Left ventricle myocardium inferior (tissue), 1 donor: ENCODE measurements at places on chromosomes 5 and 9.

GRCh38 chr5:33146881-33147280 lies 293.9 kb upstream of the TARS1 start:
- DNase-seq, result no peak

DNA sequence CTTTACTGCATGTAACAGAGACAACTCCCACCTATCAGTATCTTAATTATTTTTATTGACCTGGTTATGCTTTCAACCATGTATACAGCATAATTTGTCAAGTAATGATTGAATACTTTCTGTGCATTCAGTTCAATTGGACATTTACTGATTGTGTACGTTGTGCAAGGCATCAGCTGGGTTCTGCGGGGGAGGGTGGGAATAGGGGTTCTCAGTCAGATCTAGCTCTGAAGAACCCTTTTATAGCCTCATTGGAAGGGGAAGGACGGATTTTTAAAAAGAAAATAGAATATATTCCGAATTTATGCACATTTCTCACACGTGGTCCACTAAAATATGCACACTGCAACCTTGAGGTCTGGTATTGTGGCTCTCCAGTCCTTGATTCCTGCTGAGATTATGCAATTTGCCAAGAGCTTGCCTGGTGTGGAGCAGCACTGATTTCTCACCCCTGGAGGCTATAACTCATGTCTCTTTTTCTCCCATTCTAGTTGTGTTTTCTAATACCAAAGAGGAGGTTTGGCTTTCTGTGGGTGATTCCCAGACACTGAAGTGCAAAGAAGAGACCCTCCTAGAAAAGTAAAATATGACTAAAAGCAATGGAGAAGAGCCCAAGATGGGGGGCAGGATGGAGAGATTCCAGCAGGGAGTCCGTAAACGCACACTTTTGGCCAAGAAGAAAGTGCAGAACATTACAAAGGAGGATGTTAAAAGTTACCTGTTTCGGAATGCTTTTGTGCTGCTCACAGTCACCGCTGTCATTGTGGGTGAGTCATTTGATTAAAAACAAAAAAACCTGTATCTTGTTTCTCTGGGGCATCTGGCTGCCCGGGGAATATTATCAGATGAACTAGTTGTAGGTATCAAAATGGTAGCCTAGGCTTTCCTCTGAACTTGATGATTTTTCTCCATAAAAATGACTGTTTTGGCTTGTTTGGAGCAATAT lies 1.7 kb downstream of the SLC1A3 start:
- no peak for DNase-seq

DNA sequence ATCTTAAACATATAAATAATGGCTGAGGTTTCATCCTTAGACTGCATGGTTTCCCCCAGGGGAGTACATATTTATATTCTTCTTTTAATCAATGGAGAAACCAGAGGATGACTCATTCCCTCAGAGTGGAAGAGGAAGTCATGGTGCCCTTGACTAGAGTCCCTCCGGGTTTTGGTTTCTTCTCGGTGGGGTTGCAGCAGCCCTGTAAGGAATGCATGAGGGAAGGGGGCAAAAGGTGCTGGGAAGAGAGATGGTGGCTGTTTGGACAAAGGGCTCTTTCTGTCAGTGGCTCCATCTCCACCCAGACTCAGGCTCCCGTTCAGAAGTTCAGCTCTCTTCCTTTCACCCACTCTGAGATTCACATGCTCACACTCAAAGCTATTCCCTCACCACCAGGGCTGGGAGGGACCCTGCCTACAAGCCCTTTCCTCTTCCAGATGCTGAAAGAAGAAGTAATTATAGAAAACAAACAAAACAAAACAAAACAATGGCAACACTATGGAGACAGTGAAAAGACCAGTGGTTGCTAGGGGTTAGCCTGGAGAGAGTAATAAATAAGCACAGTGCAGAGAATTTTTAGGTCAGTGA lies 129.8 kb upstream of the IL12B start:
- no peak for DNase-seq

DNA sequence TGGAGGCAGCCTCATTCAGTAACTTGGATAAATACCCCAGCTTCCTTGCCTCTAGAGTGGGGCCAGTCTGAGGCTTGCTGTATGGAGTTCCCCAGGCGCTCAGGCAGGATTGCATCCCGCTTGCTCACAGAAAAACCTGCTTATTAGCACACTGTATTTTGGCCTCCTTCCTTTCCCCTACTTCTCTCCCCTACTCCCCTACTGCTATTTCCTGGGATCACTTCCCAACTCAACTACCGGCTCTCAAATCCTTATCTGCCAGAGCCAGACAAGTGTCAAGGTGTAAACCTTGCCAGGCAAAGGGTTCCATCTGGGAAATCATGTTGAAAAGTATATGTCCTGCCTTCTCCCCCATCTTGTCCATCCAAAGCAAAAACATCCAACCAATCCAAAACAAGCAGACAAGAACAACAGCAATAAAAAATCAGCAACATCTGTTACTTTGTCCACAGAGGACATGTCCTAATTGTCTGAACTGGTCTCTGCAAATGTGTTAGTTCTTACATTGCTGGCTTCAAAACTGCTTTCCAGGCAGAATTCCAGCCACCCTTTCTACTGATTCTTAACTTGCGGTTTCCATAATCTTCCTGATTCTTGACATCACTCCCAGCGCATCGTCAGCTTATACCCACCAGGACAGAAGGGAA lies 164.1 kb upstream of the SEMA6A start:
- DNase-seq, result no peak

DNA sequence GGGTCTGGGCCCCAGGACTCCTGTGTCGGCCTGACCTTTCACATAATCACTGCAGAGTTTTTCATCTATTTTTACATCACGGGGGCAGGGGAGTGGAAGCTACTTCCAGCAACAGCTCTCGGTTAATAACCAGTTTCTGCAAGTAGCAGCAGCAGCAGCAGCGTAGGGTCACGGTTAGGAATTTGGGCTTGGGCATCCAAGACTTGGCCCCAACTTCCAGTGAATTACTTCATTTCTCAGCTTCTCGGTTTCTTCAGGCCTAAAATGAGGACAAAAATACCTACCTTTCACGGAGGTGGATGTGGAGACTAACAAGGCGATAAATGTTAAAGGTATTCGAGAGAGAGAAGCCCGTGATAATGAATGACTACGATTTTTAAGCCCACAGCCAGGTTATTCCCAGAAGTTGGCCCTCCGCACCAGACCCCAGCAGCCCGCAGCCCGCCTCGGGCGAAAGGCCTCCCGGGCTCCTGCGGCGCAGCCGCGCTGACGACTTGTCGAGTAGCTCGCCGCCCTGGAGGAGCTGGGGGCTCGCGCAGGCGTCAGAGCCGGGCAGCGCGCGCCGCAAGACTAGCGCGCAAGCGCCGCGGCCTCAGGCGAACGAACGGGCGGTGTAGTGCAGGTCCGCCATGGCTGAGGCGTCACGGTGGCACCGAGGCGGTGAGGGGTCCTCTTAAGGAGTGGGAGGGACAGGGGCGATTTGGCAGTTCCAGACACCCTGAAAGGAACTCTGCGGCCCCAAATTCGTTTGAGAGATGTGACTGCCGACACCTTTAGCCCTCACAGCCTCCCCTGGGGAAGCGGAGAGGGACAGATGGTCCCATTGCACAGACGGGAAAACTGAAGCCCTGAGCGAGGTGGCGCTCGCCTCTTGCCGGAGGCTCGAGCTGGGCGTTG lies at the start of gene PKD2L2:
PKD2L2 (plus strand) TSS at position 595 of the 897 bp plus-strand sequence; CDS start at position 630, 35 bp downstream.
- DNase-seq, result peak; percentile 88

- DNase-seq, result no peak
Measured at GRCh38 chr5:32668552-32668951, 42.6 kb upstream of the NPR3 start.

DNA sequence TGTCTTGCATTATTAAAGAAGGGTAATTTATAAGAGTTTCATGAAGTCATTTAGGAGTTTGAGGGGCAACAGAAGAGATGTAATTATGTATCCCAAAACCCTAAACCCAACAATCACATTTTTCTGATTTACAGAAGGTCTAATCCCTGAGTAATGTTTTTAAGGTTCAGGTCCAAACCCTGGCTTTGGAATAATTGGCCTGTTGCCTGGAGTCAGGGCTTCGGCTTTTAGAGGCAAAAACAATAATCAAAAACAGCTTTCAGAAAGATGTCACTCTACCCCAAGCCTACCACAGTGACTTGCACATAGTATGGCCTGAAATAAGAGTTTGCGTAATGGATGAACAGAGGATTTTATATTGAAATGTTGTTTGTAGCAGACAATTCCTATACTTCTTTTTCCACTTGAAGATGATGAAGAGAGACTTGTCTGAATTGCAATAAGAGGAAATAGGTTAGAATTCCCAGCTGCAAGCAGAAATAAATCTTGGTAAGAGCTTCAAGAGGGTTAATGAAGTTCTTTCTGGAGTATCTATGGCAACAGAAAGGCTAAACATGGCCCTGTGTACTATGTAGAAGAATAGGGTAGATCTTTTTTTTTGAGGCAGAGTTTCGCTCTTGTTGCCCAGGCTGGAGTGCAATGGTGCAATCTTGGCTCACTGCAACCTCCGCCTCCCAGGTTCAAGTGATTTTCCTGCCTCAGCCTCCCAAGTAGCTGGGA lies 152.0 kb downstream of the GPBP1 start:
- no peak for DNase-seq

- DNase-seq, result no peak
Measured at GRCh38 chr5:6365977-6366590, 12.3 kb downstream of the MED10 start.

- no peak for DNase-seq
Measured at GRCh38 chr5:65555287-65555686, 7.7 kb downstream of the CENPK start.

GRCh38 chr5:15850536-15850935 lies 329.1 kb downstream of the MARCHF11 start:
- DNase-seq, result no peak
